Lower leg skin (tissue), 4 donors: ENCODE measurements at places on chromosomes 5 and 9.

- no peak for DNase-seq
Observed at GRCh38 chr5:180116077-180116999, 44.8 kb upstream of the RNF130 start.

DNA sequence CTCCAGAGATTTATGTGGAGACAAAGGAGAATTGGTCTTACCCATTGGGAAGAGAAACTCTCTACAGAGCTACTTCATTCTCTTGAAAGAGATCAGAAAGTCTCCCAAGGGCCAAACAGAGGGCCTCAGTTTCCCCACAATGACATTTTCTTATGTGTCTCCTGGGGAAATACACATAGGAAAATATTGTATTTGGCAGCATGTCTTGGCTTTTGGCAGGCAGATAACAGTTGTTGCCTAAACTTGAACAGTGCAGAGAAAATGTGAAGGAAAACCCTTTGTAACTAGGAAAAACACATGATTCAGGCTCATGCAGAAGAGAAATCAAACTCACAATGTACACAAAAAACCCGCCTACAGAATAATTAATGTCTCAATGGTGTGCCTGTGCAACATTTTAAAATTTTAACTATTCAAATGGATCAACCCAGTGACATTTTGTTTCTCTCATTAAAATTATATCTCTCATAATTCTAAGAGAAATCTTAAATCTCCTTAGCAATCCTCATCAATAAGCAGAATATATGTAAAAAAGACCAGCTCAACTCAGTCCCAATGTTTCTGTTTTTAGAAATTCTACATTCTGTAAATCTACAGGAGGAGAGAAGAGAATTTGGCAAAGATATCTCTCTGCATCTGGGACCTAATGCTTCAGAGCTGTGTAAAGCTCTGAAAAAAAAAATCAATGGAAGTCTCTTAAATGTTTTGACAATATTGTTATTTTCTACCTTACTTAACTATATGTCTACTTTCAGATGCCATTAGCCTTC, 205.1 kb downstream of the ADAMTSL1 start:
- no peak for DNase-seq

DNA sequence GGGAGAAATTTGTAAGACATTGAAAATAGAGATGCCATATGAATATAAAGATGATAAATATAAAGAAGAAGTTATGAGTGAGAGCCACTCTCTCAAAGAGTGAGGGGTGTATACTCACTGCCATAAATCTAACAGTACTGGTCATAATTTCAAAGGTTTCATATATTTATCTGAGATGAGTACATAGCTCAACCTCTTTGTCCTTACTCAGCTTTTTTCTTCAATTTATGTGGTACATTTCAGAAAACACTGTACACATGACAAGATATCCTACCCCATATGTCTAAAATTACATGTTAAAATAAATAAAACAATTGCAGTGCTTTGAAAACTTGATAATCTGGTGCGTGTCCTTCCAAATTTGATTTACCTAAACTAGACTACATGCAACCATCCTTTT, 5.2 kb upstream of the MCC start:
- no peak for DNase-seq

DNA sequence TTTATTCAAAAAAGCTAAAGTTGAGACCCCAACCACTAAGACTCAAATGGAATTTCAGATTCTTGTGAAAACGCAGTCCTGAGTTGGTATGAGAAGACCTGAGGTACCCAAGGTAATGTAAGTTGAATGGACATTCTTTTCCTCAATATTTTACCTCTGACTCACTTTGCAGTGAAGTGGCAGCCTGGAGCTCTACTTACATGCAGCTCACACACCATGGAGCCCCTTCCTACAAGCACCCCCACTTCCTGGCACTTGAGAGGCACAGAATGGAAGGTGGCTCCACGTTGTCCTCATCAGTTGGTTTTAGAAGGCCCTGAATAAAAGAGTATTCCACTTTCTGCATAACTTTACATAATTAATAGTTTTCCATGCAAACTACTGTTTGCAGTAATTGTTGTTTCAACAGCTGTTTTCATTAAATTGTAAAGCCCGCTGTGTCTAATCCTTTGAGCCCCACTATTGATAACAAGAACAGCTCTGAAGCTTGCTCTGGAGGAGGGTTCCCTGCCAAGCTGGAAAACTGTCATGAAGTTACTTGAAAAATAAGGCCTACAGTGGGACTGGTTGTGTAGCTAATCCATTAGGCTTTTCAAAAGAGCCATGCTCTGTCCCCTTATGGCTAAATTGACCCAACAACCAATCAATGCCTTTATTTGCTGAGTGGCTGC, 102.2 kb upstream of the SPATA31D4 start:
- DNase-seq = no peak

DNA sequence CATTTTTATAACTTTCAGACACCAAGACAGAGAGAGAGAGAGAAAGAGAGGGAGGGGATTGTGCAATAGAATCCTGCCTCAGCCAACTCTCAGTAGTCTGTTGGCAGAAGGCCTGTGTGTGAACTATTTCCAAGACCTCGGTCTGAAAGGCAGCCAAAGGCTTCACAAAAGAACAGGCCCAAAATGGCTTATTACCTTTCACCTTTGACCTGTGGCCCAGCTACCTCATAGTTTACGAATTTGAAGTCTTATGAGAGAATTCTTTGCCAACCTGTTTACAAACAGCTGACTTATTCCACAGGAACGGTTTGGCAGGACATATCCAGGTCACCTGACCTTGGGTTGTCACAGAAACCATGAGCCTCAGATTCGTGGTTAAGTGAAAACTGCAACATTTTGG, 48.6 kb downstream of the NR2F1-AS1 start:
- peak; percentile 71 for DNase-seq

DNA sequence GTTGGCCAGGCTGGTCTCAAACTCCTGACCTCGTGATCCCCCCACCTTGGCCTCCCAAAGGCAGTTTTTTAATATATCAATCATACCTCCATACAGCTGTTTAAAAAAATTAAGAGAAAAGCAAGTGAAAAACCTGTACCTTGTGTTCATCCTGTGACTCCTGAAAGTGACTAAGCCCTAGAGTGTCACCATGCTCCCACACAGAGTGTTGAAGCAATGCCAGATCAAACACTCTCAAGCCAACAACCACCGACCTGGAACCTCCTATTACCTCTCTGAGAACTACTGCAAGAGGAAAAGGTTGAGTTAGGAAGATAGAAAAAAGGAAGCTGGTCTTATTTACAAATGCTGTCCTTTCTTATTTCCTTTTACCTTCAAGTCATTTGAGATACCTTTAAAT, 123.5 kb downstream of the RASEF start:
- no peak for DNase-seq
